Hematopoietic multipotent progenitor cell treated with erythropoietin and hydrocortisone succinate and interleukin-3 and kit ligand, for 15 days (in vitro differentiated cells): ENCODE measurements at places on chromosomes 5 and 9.
A peak's percentile ranks its signal among the peaks of the same experiment; 100 is the strongest.

GRCh38 chr9:106449336-106449927 is 413.5 kb upstream of the ZNF462 start:
- DNase-seq = no peak

GRCh38 chr5:163915481-163915961 is 410.1 kb downstream of the MAT2B start:
- DNase-seq = peak; percentile 12

DNA sequence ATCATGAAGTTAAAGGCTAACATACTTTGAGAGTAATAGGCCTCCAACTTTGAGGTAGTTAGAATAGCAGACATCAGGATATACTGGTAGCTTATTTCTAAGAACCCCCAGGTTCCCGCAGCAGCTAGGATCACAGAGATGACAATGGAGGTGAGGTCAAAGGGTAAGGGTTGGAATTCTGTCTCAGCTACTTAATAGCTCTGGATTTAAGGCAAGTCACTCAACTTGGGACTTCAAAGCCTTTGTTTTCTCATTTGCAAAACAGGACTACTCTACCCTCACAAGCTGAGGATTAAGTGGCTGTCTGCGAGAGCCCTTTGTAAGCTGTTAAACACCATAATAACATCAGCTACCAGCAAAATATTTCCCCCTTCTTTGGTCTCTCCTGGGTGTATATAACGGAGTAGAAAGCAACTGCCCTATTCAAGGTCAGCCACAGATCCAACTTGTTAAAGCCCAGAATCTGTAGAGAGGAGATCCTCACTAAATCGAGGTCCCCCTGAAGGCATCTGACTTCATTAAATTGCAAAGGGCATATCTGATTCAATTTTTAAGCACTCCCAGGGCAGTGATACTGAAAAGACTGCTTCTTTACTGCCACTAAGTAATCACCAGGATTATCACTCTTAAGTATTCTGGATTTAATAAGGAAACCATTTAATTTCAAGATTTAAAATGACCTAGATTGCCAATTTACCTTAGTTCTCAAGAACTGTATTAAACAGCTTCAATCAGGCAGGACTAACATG is 104.7 kb downstream of the DCP2 start:
- no peak for DNase-seq

GRCh38 chr9:114693248-114693855 is 11.4 kb upstream of the TEX48 start:
- DNase-seq = no peak

DNA sequence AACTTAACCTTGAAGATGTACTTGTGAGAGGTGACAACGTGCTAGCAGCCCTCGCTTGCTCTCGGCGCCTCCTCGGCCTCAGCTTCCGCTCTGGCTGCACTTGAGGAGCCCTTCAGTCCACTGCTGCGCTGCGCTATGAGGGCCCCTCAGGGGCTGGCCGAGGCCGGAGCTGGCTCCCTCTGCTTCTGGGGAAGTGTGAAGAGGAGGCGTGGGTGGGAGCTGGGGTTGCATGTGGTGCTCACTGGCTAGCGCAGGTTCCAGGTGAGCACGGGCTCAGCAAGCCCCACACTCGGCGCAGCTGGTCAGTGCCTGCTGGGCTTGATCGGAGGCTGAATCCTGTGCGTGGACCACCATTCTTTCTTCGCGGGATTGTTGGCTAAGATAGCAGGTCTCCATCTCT is 166.1 kb downstream of the MRPS30 start:
- DNase-seq = no peak

- DNase-seq = no peak
These were observed 47.7 kb downstream of the RXRA start for GRCh38 chr9:134373953-134374300.

- no peak for DNase-seq
These were observed 235.4 kb downstream of the CDH9 start for GRCh38 chr5:26802944-26803343.

DNA sequence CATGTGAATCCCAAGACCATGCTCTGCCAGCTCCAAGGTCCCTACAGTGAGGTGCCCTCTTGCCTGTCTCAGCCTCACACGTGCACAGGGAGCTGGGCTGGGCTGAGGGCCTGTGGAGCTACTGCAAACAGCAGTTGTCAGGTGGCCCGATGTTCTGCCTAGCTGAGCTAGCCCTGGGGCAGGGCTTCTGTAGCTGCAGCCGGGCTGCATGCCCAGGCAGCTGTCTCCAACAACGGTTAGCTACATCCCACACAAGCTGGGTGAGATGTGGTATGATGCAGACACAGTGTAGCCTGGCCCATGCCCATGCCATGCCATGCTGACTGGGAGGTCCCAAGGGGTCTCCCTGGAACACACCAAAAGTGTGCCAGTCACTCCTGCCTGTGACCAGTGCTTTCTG is 62.0 kb downstream of the MACROH2A1 start:
- DNase-seq = no peak

GRCh38 chr9:28832168-28832770 is 1259.0 kb upstream of the C9orf72 start:
- DNase-seq = no peak

DNA sequence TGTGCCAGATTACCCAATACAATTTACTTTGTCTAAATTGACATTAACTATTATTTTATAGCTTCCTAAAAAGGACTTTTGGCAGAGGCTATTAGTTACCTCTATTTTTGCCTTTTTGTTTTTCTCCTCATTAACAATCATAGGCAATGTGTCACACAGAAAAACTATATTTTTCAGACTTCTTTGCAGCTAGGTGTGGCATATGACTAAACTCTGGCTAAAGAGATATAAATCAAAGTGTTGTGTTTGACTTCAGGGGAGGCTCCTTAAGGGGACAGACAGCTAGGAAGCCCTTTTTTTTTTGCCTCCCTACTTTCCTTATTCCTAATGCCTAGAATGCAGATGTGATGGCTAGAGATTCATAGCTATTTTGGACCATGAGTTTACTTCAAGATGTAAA is 19.7 kb upstream of the GCNT4 start:
- no peak for DNase-seq

DNA sequence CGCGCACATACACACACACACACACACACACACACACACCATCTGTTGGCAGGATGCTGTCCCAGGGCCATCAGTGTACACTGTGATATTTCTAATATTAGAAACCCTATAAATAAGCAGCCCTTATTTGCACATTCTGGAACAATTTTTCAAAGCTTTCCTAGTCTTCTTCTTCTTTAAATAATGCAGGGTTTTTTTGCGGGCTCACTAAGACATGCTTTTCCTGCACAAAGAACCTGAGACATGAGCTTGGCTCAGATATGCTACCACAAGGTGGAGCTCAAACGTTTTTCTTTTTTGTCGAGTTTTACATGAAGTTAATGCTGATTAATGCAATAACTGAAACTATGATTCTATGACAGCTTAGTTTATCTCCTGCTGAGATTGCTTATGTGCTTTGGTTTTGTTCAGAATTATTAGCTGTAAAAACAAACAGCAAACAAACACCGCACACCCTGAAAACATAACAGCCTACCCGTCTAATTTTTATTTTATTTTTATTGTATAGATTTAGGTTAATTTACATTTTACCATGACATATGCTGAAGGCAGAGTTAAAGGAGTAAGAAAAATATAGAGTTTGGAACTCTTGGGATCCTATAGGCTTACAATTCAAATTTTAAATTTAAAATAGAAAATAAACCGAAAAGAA is 95.8 kb downstream of the ALDH1A1 start:
- DNase-seq = peak; percentile 5

DNA sequence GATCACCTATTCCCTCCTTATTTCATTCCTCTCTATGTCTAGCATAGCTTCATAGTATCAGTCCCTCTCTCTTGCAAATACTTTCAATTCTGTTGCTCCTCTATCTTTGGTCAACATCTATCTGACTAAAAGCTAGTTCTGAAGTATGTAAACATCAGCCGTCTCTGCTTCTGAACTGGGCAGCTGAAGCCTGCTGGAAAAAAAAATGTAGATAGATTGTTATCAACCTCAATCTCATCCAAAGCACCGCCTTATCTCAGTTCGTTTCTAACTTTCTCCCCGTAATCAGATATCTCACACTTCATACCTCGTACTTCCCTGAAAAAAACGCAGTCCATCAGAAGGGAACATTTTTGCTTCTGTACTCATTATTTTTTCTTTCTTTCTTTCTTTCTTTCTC is 4.5 kb upstream of the SEMA6A start:
- DNase-seq = no peak
